Activated CD8-positive, alpha-beta memory T cell treated with anti-CD3 and anti-CD28 coated beads, Interleukin-2, amount 50 U/mL, for 48 hours (primary cell): ENCODE measurements at places on chromosomes 2 and 18.

GRCh38 chr2:167388901-167389300 lies 500.6 kb downstream of the XIRP2 start:
- no peak for DNase-seq

DNA sequence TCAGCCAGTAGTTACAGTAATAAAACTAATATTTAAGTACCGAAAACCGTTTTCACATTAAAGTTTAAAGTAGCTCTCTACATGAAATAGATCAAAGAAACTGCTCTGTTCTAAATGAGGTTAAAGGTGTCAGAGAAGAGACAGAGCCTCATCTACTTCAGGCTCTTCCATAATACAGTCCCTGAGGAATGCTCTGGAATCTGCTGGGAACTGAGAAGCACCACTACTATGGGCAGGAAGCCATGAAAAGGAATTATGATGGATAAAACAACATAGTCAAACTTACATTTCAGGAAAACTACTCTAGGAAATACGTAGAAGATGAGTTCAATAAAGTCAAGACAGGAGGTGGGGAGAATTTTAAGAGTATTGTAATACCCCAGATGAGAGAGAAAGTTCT lies 60.0 kb downstream of the ROCK1 start:
- no peak for DNase-seq

GRCh38 chr18:59612381-59612780 lies 84.8 kb downstream of the CCBE1 start:
- DNase-seq: no peak

- DNase-seq: no peak
Observed at GRCh38 chr2:151575338-151575737, 158.9 kb downstream of the NEB start.

GRCh38 chr2:1681323-1682180 lies 62.8 kb downstream of the PXDN start:
- DNase-seq: no peak

DNA sequence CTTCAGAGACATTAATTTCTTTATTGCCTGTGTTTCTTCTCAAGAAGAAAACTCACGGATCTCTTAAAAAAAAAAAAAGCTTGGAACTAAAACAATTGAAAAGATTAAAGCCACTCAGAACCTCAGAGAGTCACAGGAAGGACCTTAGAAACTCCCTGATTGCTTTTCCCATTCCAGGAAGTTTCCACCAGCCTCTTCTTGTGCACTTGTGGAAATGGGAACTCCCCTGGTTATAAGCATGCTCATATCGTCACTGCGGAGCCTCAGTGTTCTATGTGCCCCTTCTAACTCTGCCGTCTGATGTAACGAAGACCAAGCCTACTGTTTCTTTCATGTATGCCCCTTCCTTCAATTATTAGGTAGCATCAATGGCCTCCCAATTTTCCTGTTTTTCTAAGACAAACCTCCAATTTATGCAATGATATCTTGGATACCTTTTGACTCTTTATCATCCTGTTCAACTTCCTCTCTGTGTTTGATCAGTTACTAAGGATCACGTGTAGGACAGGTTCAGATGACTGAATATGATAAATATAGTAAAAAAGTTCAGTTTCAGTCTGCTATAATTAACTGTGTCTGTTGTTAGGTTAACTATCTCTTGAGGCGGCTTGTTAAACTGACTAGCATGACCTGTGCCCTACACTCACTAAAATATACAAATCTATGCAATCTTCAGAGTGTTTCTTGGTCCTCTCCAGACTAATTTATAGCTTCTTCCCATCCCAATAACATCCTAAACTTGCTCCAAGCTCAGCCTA lies 593.7 kb upstream of the CHAC2 start:
- no peak for DNase-seq

DNA sequence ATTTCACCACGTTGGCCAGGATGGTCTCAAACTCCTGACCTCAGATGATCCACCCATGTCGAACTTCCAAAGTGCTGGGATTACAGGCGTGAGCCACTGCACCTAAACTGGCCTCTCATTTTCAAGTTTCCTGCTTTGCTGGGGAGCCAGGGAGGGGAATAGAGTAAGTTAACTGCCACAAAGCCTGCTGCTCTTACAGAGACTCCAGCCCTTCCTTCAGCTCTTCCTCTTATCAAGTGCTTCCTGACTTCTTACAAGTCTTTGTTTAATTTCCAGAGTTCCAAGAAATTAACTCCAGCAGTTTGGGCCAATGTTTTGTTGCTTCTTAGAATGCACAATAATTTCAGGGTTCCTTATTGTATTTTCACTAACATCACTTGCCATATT lies 24.3 kb upstream of the UBE2F start:
- no peak for DNase-seq

DNA sequence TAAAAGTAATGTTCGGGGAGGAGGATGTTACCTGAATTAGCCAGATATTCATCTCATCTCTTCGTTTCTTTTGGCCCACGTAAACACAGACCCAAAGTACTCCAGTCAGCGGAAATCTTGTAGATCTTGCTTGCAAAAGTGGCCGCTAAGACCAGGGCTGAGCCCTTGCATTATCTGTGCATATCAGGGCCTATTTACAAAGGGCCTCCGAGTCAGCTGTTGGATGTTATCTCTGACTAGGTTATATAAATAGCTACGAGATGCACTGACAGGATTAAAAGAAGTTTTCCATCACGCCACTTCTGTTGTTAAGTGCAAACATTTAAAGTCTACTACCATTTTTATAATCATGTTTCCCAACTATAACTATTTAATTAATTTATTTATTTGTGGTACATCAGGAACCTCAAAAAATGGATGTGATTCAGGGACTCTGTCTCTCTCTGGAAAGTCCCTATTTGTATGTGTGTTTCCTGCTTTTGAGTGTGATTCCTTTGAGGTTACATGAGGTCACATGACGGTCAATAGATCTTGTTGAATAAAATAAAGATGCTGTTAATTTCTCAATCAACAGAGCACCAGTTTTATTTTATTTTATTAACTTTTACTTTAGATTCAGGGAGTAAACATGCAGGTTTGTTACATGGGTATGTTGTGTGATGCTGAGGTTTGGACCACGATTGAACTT lies 46.8 kb upstream of the MBOAT2 start:
- no peak for DNase-seq

GRCh38 chr18:30302181-30302580 lies 740.4 kb downstream of the DSC3 start:
- no peak for DNase-seq

DNA sequence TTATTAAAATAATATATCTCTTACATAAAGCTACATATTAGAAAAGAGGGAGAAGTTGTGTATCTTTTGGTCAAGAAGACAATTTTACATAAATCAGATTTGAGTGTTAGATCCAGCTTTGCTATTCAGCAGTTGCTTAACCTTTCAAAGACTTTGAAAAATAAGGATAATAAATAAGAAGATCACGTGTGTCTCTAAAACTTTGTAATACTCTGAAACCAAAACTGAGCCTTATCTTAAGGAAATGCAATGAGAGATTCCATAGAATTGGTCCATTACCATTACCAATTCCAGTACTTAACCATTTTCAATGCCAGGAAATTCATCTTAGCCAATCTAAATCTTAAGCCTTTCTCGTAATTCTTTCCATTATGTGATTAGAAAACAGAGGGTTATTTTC lies 89.2 kb upstream of the COL5A2 start:
- no peak for DNase-seq

DNA sequence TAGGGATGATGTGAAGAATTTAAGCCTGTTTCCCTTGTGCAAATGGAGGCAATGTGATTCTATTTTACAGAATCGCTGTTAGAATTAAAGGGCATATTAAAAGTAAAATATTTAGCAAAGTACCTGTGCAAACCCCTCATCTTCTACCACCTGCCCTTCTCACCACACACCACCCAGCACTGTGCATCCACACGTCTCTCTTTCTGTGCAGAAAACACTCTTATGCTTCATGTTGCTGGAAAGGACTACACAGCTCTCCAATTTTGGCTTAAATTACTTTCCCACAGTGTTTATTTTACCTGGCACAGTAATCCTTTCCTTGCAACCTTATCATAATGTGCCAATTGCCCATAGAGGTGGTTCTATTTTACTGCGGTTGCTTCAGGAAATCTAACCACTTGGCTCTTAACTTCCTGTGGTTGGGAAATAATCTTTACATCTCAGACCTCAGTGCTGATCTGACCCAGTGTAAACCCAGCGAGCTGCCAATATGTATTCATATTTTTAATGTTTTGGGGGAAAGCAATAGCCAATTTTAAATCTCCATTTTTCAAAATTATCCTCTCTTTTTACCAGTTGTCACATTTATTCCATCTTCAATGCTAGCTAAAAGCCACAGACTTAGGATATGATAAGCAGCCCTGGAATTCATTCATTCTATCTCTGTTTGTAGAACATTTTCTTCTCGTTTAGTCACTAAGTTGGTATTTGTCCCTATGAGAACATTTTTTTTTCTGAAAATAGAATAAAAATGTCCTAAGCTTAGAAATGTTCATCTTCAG lies 250.9 kb downstream of the DSEL start:
- DNase-seq: no peak

DNA sequence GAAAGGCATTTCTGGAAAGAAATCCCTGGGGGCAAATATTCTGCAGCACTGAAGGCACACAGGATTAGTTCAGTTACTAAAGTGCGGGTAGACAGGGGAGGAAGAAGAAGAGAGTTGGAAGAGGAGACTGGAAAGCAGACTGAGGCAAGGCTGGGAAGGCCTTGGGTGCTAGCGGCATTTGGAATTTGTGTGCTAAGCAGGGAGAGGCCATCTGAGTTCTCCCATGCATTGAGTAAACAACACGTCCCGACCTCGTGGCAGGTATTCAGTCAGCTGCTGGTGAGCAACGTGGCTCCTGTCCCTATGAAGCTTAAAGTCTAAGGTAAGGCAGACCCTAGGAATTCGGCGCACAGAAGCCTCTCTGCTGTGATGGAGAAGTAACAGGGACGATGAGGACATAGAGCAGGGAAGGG lies 30.7 kb downstream of the ATP8B1 start:
- no peak for DNase-seq

GRCh38 chr18:23524213-23524707 lies 20.9 kb downstream of the RMC1 start:
- DNase-seq: no peak

DNA sequence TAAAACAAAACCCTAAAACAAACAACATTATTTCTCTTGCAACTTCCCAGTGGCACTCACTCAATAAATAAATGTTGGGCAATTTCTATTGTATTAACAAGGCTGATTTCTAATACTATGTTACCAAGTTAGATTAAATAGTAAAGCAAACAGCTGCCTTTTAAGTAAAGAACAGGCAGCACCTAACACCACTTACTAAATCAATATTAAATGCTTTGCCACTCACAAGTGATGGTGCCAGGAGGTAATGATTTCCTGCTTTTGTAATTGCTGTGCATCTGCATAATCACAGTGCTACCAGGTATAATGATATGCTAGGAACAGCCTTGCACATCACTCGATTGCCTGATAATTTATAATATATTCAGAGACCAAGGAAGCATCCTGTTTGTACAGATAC lies 276.5 kb downstream of the NBAS start:
- no peak for DNase-seq
